ENCODE measurements at places on chromosomes 6 and 20. TPM values are rescaled to one million over a fixed set of nuclear protein-coding genes. Genes with fewer than 3 reads are reported as not detected.

DNA sequence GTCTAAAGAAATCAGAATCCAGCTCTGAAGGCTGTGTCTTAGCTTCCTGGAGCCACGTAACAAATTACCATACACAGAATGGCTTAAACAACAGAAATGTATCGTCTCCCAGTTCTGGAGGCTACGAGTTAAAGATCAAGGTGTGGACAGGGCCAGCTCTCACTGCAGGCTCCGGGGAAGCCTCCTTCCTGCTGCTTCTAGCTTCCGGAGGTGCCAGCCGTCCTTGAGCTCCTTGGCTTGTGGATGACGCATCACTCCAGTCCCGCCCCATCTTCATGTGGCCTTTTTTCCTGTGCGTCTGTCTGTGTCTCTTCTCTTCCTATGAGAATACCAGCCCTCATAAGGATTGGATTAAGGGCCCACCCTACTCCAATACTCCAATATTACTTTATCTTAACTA, 319.1 kb upstream of the QKI start:
- no peak for DNase-seq
- no peaks in the 10 kb centered on the region for H3K36me3 ChIP-seq
- H3K27me3 ChIP-seq = no peaks in the 10 kb centered on the region

DNA sequence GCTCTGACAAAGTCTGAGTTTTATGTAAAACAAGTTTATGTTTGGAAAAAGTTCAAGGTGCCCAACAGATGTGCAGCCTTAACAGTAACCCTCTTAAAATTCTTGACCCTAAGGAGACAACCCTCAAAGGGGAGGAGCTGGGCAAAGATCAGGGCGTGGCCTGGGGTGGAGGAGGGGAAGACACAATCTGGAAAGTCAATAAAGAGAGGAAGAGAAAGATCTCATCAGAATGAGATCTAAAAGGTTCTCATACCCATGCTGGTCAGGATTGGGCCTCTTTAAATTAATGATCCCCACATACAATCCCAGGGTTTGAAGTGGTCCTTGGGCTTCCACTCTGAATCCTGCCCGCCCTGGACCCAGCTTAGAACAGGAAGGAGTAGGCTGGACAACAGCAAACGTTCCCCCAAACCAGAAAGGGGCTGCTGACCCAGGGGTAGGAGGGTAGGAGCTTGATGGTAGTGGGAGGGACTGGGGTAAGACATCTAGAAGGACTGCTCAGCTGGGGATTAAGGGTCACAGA, 33.0 kb downstream of the FOXP4 start:
- no peaks in the 10 kb centered on the region for H3K36me3 ChIP-seq
- peaks cover 31% of the 10 kb centered on the region for H3K4me1 ChIP-seq
- no peak overlapping the region for H3K4me3 ChIP-seq
- no peaks in the 10 kb centered on the region for H3K27me3 ChIP-seq

DNA sequence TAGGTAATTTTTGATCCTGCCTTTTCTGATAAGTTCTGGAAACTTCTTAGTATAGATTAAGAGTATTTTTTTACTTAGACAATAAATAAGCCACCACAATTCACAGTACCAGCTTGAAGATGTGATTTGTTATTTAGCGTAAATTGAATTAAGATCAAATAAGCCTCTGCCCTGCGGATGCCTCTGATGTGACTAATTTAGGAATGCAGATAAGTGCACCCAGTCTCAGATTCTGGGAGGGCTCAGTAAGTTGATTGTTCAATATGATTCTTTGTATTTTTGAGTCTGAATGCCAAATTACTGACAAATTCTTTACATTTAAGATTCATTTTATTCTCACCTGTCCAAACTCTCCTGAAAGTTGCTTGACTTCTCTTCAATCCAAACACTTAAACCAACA, 147.5 kb downstream of the THBS2 start:
- H3K27me3 ChIP-seq = no peaks in the 10 kb centered on the region
- no peak overlapping the region for H3K4me3 ChIP-seq
- H3K27ac ChIP-seq = no peak overlapping the region
- H3K4me1 ChIP-seq = no peaks in the 10 kb centered on the region
- no peaks in the 10 kb centered on the region for H3K36me3 ChIP-seq

- H3K27ac ChIP-seq = no peak within 1 kb of the TSS
- H3K4me1 ChIP-seq = no peaks in the 10 kb centered on the region
- H3K27me3 ChIP-seq = no peaks in the 10 kb centered on the region
- no peak for DNase-seq
- H3K4me3 ChIP-seq = no peak within 1 kb of the TSS
- H3K36me3 ChIP-seq = no peaks in the 10 kb centered on the region
Observed at GRCh38 chr6:28515676-28516075, at the start of gene GPX6. Gene GPX6, minus strand, starts transcription at chr6:28515793. Its CDS starts 50 bp downstream, at chr6:28515743.

GRCh38 chr6:158033751-158034702, 52.4 kb downstream of the SYNJ2 start:
- H3K4me3 ChIP-seq = no peak overlapping the region
- no peak for DNase-seq
- H3K27me3 ChIP-seq = no peaks in the 10 kb centered on the region
- no peaks in the 10 kb centered on the region for H3K4me1 ChIP-seq
- peaks cover 16% of the 10 kb centered on the region for H3K36me3 ChIP-seq

The WFDC10B gene
- polyA plus RNA-seq = 0.23 TPM

The ANKS1A gene
- 7.7 TPM for polyA plus RNA-seq

Measured in thymus (tissue), 14 donors.